Bladder microvascular endothelial cell (primary cell): ENCODE measurements at places on chromosomes 1 and 21. TPM values are rescaled to one million over a fixed set of nuclear protein-coding genes. Genes with fewer than 3 reads are reported as not detected.

SUSD4 gene
- total RNA-seq = 0.13 TPM in 1 of 2 replicates, not detected in the other

CEP104 gene
- 18.3 and 35.9 TPM in 2 replicates for total RNA-seq

KRTAP19-1 gene
- total RNA-seq = not detected in 2 replicates

CYP4Z1 gene
- 0.19 TPM in 1 of 2 replicates, not detected in the other for total RNA-seq

ACKR1 gene
- not detected in 2 replicates for total RNA-seq

LIPI gene
- not detected in 2 replicates for total RNA-seq

FAM167B gene
- total RNA-seq = 7.8 and 23.5 TPM in 2 replicates

CDC7 gene
- total RNA-seq = 3.5 and 6.2 TPM in 2 replicates

LYPD8 gene
- total RNA-seq = not detected in 2 replicates

S1PR1 gene
- total RNA-seq = 169 and 257 TPM in 2 replicates

DNAJC28 gene
- 0.97 and 1.4 TPM in 2 replicates for total RNA-seq

GBP7 gene
- total RNA-seq = not detected in 2 replicates

ABCG1 gene
- total RNA-seq = 38.2 and 107 TPM in 2 replicates

B3GALT2 gene
- 0.65 and 44.1 TPM in 2 replicates for total RNA-seq

AIRE gene
- not detected in 2 replicates for total RNA-seq

ZC3H11A gene
- total RNA-seq = 61.4 and 119 TPM in 2 replicates

TRABD2B gene
- under 0.01 TPM in 1 of 2 replicates, not detected in the other for total RNA-seq

C1orf53 gene
- 0.49 and 1.3 TPM in 2 replicates for total RNA-seq

CD2 gene
- not detected in 2 replicates for total RNA-seq

FCGR3B gene
- total RNA-seq = not detected in 2 replicates

DCDC2B gene
- not detected in 2 replicates for total RNA-seq

S100A2 gene
- total RNA-seq = 1.3 and 1.5 TPM in 2 replicates

CNN3 gene
- 308 and 506 TPM in 2 replicates for total RNA-seq

LRRIQ3 gene
- 0.16 and 0.38 TPM in 2 replicates for total RNA-seq

ABCA4 gene
- 2.6 and 260 TPM in 2 replicates for total RNA-seq

ICOSLG gene
- 0.97 and 14.0 TPM in 2 replicates for total RNA-seq

DMBX1 gene
- not detected in 2 replicates for total RNA-seq

SPRR2D gene
- total RNA-seq = not detected in 2 replicates

TMPRSS15 gene
- total RNA-seq = not detected in 2 replicates

ARHGEF10L gene
- 0.32 and 1.2 TPM in 2 replicates for total RNA-seq

PLA2G4A gene
- 1.3 and 7.4 TPM in 2 replicates for total RNA-seq

ZMYND12 gene
- total RNA-seq = 0.32 and 0.63 TPM in 2 replicates

RGSL1 gene
- not detected in 2 replicates for total RNA-seq

BNIPL gene
- total RNA-seq = under 0.01 and 0.57 TPM in 2 replicates
